ENCODE measurements at places on chromosomes 11 and 22.

DNA sequence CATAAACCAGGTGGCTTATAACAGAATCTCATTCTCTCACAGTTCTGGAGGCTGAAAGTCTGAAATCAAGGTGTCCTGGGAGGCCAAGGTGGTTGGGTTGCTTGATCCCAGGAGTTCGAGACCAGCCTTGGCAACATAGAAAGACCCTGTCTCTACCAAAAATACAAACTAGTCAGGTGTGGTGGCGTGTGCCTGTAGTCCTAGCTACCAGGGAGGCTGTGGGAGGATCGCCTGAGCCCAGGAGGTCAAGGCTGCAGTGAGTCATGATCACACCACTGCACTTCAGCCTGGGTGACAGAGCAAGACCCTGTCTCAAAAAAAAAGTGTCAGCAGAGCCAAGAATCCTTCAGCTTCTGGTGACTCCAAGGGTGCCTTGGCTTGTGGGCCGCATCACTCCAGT lies 8.9 kb upstream of the PRR5 start:
- DNase-seq = no peak

DNA sequence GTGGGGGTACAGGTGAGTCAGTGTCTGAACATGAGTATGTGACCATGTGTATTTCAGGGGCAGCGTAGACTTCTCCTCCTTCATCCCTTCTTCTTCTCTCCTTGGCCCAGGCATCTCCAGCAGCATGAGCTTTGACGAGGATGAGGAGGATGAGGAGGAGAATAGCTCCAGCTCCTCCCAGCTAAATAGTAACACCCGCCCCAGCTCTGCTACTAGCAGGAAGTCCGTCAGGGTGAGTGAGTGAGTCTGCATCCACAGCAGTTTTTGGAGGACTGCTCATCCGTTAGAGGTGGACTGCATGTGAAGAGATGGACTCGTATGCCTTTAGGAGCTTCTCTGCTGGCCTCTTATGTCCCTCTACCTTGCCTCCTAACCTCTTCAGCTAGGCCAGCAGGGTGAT lies 15.6 kb downstream of the TUB start:
- no peak for DNase-seq

DNA sequence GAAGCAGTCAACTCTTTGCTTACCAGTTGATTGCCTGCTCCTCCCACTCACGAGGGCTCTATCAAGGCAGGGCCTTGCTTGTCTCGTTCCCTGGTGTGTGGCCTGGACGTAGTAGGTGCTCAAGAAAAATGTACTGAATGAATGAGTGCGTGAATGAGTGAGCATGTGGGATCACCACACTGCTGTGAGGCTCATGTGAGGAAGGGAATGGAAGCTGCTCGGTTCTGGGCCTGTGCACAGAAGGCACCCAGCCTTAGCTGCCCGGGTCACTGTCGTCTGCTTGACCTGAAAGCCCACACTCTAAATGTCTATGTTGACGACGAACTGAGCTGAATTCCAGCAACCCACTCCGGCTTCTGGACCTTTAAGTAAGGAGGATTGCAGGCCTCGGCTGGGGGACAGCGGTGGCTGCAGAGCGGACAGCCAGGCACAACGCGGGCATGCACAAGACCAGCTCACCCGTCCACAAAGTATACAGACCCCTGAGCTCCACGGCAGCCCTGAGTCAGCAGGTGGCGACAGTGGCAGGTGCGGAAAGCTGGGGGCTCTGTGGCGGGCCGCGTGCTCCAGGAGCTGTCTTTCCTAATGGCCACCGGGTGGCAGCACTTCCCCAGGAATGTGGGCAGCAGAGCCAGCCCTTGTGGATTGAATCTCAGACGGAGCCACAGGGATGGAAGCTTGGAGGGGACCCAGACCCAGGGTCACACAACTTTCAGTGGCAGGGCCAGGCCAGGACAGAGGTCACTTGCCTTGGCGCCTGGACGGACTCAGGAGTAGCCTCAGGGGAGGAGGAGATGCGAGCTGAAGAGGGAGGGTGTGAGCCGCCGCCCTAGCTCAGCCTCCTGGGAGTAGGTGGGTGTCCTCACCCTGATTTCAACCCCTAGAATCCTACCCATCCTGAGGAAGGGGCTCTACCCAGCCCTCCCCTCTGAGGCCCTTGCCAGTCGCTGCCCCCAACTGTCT lies 5.0 kb upstream of the PICK1 start:
- peak; percentile 52 for DNase-seq

- DNase-seq = peak; percentile 67
Observed at GRCh38 chr11:117807482-117808327, 10.7 kb upstream of the DSCAML1 start.

- no peak for DNase-seq
Observed at GRCh38 chr22:35591714-35592417, 25.3 kb downstream of the MB start.

DNA sequence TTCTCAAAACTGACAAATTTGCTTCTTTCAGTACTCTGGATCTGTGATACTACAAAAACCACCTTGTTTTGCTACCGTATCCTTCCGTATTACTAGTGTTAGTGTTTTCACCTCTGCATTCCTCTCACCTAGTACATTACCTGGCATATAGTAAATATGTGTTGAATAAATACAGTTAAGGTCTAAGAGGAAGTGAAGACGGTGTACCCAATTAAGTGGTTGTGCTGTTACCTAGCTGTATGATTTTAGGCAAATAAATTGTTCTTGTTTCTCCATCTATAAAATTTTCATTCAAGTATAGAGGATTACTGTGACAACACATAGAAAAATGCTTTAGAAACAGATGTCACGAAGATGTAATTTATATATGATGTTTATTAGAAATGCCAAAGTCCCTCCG lies 8.9 kb downstream of the BCL2L13 start:
- no peak for DNase-seq

DNA sequence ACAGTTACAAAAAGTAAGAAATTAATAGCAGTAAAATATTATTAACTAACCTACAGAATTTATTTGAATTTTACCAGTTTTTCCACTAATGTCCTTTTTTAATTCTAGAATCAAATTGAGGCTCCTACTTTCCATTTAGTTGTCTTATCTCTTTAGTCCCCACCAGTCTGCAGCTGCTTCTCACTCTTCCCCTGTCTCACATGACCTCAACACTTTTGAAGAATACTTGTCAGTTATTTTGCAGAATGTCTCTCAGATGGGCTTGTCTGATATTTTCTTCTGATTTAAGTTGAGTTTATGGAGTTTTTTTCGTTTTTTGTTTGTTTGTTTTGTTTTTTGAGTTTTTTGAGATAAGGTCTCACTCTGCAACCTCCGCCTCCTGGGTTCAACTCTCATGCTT lies 74.3 kb upstream of the ADORA2A start:
- no peak for DNase-seq

GRCh38 chr11:128251140-128251539 lies 336.2 kb downstream of the ETS1 start:
- DNase-seq = no peak

- no peak for DNase-seq
Observed at GRCh38 chr11:120205596-120206161, 5.2 kb upstream of the OAF start.

GRCh38 chr11:33263549-33263948 lies 6.4 kb downstream of the HIPK3 start:
- no peak for DNase-seq

GRCh38 chr11:28903716-28904115 lies 795.5 kb downstream of the METTL15 start:
- no peak for DNase-seq

- DNase-seq = no peak
Observed at GRCh38 chr22:22657712-22658111, 13.3 kb downstream of the GGTLC2 start.

GRCh38 chr11:2739531-2740274 lies 39.9 kb upstream of the KCNQ1OT1 start:
- DNase-seq = no peak

DNA sequence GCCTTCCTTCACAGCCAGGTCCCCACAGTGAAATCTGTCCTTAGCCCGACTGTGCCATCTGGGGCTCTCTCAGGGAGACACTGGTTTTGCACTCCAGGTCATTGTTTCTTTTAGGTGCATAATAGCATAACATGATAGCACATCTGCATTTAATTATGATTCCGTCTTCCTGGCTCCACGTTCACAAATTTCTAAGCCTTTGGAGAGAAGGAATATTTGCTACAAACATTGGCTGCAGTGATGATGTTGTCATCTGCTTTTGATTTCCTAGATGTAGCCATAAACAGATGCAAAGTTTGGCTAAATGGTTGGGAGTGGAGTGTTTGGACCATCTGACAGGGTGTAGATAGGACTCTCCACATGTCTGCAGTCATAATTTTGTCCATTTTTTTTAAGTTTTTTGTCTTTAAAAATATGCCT lies 12.0 kb upstream of the CAT start:
- no peak for DNase-seq

DNA sequence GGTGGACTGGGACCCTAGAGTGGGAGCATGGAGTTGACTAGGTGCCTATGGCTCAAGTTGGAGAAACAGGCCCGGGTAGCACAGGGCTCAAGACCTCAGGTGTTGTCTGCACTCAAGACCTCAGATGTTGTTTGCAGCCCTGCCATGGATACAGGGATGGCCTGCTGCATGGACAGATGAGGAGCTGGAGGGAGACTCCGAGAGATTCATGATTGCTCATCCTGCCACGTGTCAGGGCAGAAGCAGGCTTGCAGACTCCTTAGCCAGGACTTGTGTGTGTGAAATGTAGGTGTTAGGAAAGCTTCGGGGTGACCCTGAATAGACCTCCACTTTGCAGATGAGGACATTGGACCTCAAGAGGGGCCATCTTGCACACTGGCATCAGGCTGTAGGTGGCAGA lies 921 bp downstream of the CCDC116 start:
- DNase-seq = no peak

- DNase-seq = no peak
Observed at GRCh38 chr11:1484061-1484671, 2.4 kb downstream of the MOB2 start.

GRCh38 chr11:29957431-29957830 lies 59.4 kb downstream of the KCNA4 start:
- no peak for DNase-seq

DNA sequence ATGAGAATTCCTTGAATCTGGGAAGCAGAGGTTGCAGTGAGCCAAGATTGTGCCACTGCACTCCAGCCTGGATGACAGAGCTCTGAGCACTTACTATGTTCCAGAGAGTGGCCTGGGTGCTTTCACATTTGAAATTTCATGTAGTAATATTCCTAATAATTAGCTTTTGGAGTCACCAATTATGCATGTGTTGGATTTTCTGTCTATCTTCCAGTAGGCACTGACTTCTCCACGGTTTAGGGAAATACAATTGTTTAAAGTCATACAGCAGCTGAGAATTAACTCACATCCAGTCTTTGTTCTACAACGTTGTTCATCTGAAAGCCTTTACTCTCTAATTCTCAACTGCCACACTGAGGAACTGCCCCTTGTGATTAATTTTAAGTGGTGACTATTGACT lies 150.2 kb downstream of the CSNK2A3 start:
- no peak for DNase-seq

GRCh38 chr11:59226396-59226795 lies 13.7 kb upstream of the MPEG1 start:
- DNase-seq = no peak

- no peak for DNase-seq
Observed at GRCh38 chr11:128731041-128731663, 37.3 kb downstream of the FLI1 start.

DNA sequence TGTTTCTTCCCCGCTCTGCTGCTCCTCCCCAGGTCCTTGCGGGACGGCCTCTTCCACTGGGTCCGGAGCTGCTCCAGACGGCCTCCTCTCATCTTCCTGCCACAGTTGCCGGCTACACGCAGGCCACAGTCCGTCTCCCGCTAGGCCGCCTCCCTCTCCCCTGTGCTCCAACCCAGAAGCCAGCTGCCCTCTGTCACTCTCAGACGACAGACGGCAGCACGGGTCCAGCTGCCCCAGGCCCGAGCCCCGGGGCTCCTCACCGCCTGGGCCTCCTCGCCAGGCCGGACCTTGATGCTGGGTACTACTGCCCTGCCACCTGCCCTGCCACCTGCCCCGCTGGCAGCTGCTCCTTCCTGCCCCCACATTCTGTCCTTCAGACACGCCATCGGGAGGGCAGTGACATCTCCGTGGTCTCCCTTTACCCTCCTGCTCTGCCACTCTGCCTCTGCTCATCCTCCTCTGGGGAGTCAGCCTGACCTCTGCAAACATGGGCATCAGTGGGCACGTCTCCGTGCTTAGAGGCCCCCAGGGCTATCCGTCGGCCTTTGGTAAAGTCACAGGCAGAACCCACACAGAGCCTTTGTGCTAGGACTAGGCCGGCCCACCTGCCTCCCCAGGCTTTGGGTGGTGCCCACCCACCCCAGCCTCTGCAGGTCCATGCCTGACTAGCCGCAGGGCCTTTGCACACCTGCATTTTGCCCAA lies 43.1 kb upstream of the TH start:
- DNase-seq = no peak

GRCh38 chr11:117418737-117419481 lies 91.3 kb downstream of the CEP164 start:
- no peak for DNase-seq

- DNase-seq = no peak
Observed at GRCh38 chr11:10318527-10318802, 13.6 kb downstream of the ADM start.

DNA sequence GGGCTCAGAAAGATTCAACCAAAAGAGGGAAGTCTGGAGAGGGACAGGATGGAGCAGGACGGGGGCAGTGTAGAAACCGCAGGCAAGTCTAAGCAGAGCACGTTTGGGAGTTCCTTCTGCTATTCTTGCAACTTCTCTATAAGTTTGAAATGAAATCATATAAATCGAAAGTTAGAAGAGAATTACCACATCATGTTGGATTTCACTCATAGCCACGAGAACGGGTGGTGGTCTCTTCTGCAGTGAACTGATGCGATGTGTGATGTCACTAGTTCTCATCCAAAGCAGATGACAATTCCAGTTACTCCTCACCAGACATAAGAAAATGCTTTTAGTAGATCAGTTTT lies 36.0 kb downstream of the KCNQ1 start:
- DNase-seq = no peak

- DNase-seq = no peak
Observed at GRCh38 chr11:42552786-42553185, 759.0 kb upstream of the API5 start.

DNA sequence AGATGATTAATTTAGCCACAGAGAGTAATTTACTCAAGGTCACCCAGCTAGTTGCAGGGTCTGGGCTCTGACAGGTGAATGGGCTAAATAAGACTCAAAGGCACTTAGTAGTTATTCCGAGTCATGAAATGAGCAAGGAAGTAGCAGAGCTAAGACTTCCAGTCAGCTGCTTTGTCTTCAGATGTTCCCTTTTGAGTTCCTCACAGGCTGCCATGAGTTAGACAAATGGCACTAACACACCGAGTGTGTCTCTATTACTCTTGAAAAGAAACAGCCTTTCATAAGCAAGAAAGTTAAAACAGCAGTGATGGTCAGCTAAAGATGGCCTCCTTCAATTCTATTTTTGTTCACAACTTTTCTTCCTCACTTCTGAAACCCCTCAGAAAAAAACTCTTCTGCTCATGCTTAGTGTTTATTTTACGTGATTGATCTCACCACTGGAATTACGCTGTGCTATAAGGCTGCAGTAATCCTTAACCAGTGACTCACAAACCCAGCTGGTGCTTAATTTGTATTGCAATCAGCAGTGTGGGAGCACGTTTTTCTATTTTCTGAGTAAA lies 389.1 kb downstream of the AASDHPPT start:
- DNase-seq = no peak

- DNase-seq = no peak
Observed at GRCh38 chr11:86980086-86980796, 25.0 kb upstream of the FZD4 start.

GRCh38 chr11:65599216-65599954 lies 3.8 kb upstream of the KCNK7 start:
- no peak for DNase-seq

GRCh38 chr11:4932751-4933150 lies 8.6 kb upstream of the OR51G1 start:
- no peak for DNase-seq

Measured in stimulated activated CD4-positive, alpha-beta T cell treated with anti-CD3 and anti-CD28 coated beads, TNF-alpha, amount 100 ng/mL, for 24 hours (primary cell).